ENCODE measurements at places on chromosomes 5 and 9.

- no peak for DNase-seq
- no peaks in the 10 kb centered on the region for H3K27me3 ChIP-seq
- no peak overlapping the region for H3K27ac ChIP-seq
- no peak overlapping the region for H3K4me3 ChIP-seq
Observed at GRCh38 chr9:74742792-74743730, 144.7 kb downstream of the TRPM6 start.

- no peak overlapping the region for H3K4me3 ChIP-seq
- H3K27ac ChIP-seq, result no peak overlapping the region
- H3K4me1 ChIP-seq, result no peaks in the 10 kb centered on the region
- DNase-seq, result no peak
- no peaks in the 10 kb centered on the region for H3K36me3 ChIP-seq
- H3K27me3 ChIP-seq, result no peaks in the 10 kb centered on the region
Observed at GRCh38 chr9:87868175-87868574, 14.5 kb upstream of the SPATA31E1 start.

- no peak overlapping the region for H3K4me3 ChIP-seq
- no peaks in the 10 kb centered on the region for H3K36me3 ChIP-seq
- H3K27ac ChIP-seq, result no peak overlapping the region
Observed at GRCh38 chr5:116484645-116485044, 90.0 kb downstream of the SEMA6A start.

DNA sequence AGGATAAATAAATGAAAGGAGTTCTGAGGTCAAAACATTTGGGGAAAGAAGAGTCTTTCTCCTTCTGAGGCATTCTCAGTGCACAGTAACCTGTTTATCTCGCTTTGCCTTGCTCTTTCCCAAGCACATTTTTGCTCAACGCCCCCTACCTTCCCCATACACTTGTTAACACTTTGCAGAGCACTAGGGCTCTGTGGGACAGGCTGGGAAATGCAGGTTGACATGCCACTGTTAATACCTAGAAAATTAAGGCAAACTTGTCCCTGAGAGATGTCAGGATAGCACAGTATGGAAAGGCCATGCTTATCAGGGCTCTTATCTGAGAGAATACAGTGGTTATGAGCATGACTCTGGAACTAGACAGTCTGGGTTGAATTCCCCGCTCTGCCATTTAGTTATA is 152.0 kb downstream of the DOCK8 start:
- H3K36me3 ChIP-seq, result peaks cover 83% of the 10 kb centered on the region
- H3K27ac ChIP-seq, result no peak overlapping the region
- no peaks in the 10 kb centered on the region for H3K4me1 ChIP-seq
- no peaks in the 10 kb centered on the region for H3K27me3 ChIP-seq

- no peaks in the 10 kb centered on the region for H3K27me3 ChIP-seq
- H3K27ac ChIP-seq, result no peak overlapping the region
- DNase-seq, result no peak
- no peaks in the 10 kb centered on the region for H3K36me3 ChIP-seq
- no peaks in the 10 kb centered on the region for H3K4me1 ChIP-seq
- no peak overlapping the region for H3K4me3 ChIP-seq
Observed at GRCh38 chr5:139133282-139133681, 64.9 kb downstream of the SIL1 start.

DNA sequence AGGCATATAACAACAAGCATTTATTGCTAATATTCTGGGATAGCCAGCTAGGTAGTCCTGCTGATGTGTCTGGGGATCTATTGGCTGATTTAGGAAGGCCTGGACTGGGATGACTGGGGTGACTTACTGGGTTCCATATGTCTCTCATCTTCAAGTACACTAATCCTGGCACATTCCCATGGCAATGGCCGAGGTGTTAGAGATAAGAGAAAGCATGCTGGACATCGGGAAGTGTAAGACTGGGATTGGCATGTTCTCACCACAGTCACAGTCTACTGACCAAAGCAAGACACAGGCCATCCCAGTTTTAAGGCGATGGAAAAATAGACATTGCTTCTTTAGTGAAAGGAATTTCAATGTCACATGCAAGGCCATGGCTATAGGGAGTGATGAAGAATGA is 29.7 kb downstream of the F2R start:
- H3K4me3 ChIP-seq, result no peak overlapping the region
- no peaks in the 10 kb centered on the region for H3K27me3 ChIP-seq
- DNase-seq, result no peak

DNA sequence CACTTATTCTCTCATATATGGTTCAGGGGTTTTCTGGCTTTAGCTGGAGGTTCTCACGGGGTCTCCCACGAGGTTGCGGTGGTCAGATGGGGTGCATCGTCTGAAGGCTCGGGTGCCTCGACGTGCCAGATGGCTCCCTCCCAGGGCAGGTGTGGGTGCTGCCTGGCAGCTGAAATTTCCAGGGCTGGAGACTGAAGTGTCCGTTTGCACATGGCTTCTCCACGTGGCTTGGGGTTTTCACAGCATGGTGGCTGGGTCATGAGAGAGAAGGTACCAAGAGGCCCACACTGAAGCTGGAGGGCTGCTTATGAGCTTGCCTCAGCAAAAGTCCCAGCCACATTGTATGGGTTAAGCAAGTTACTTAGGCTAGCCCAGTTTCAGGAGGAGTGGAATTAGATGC is 218.6 kb downstream of the AGTPBP1 start:
- H3K36me3 ChIP-seq, result no peaks in the 10 kb centered on the region
- H3K27ac ChIP-seq, result no peak overlapping the region
- peaks cover 5% of the 10 kb centered on the region for H3K27me3 ChIP-seq
- no peak for DNase-seq
- no peak overlapping the region for H3K4me3 ChIP-seq

DNA sequence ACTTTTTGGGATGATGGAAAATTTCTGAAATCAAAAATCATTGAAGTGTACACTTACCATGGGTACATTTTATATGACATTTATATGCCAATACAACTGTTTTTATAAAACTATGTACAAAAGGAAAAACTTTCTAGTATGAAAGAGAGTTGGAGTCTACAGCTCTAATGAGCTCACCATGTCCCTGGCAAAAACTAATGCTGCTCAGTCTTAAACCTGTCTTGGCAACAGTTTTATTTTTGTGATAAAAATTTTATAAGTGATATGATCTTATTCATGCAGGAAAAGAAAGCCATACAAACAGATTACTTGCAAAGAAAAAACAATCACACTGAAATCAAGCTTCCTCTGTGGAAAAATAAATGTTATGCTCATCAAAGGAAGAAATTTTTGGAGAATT is 78.9 kb upstream of the RASEF start:
- H3K36me3 ChIP-seq, result no peaks in the 10 kb centered on the region
- H3K27ac ChIP-seq, result no peak overlapping the region
- no peak for DNase-seq
- H3K4me3 ChIP-seq, result no peak overlapping the region
- no peaks in the 10 kb centered on the region for H3K4me1 ChIP-seq

- H3K4me3 ChIP-seq, result no peak overlapping the region
- no peaks in the 10 kb centered on the region for H3K36me3 ChIP-seq
- H3K27me3 ChIP-seq, result no peaks in the 10 kb centered on the region
- peaks cover 3% of the 10 kb centered on the region for H3K4me1 ChIP-seq
- DNase-seq, result no peak
Observed at GRCh38 chr9:79809931-79810330, 238.2 kb downstream of the TLE4 start.

GRCh38 chr9:92749071-92749933 is 15.3 kb downstream of the BICD2 start:
- peaks cover 3% of the 10 kb centered on the region for H3K4me1 ChIP-seq
- H3K27me3 ChIP-seq, result no peaks in the 10 kb centered on the region
- H3K4me3 ChIP-seq, result no peak overlapping the region
- DNase-seq, result no peak
- H3K36me3 ChIP-seq, result no peaks in the 10 kb centered on the region
